ENCODE measurements at places on chromosomes 16 and 17. TPM values are rescaled to one million over a fixed set of nuclear protein-coding genes. Genes with fewer than 3 reads are reported as not detected.

GRCh38 chr16:72791786-72792185, 256.1 kb downstream of the ZFHX3 start:
- DNase-seq = no peak

- DNase-seq = no peak
These were observed 56.8 kb downstream of the HIC1 start for GRCh38 chr17:2111691-2112090.

The TSPOAP1 gene
- total RNA-seq = 24.5 TPM

GRCh38 chr17:79081571-79082276, 7.1 kb downstream of the ENGASE start:
- no peak for DNase-seq

The ADORA2B gene
- total RNA-seq = 2.1 TPM

GRCh38 chr17:69704935-69705334, 290.4 kb downstream of the MAP2K6 start:
- no peak for DNase-seq

- DNase-seq = no peak
These were observed 8.2 kb upstream of the CDYL2 start for GRCh38 chr16:80812593-80812992.

DNA sequence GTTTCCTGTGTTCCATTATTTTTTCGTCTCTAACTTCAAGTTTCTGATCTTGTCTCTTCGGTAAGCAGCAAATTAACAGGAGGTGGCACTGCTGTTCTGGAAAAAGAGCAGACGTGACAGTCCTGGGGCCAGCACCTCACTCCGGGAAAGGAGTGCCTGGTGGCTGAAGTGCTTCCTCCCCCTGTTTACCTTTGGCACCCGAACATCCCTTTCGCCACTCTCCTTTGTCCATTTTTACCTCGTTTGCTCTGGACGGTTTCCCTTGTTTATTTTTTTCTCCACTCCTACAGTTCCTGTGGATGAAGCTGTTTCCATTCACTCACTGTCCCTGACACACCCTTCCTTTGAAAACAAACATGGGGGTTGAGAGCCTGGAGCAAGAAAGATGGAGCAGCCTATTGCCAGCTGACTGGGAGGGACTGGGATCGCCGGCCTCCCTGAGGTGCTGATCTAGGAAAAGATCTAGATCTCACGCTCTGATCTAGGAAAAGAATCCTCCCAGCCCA, 12.6 kb downstream of the SAP30BP start:
- no peak for DNase-seq

GRCh38 chr16:56334761-56335160, 90.6 kb downstream of the AMFR start:
- no peak for DNase-seq
